Suprapubic skin (tissue), 4 donors: ENCODE measurements at places on chromosomes 4 and X.
A peak's percentile ranks its signal among the peaks of the same experiment; 100 is the strongest.

DNA sequence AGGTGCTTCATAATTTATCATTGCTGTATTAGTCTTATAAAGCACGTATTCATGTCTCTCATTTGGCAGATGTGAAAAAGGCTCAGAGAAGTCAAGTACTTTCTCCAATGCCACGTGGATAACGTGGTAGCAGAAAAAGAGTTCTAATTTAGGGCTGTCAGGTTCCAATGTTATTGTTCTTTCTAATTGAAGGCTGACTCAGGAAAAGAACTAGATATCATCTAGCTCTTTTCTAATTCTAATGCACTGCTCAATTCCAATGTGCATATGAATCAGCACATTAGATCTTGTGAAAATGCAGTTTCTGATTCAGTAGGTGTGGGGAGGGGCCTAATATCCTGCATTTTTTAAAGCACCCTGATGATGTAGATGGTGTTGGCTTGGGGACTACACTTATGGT lies 22.8 kb downstream of the AGA start:
- DNase-seq, result no peak

DNA sequence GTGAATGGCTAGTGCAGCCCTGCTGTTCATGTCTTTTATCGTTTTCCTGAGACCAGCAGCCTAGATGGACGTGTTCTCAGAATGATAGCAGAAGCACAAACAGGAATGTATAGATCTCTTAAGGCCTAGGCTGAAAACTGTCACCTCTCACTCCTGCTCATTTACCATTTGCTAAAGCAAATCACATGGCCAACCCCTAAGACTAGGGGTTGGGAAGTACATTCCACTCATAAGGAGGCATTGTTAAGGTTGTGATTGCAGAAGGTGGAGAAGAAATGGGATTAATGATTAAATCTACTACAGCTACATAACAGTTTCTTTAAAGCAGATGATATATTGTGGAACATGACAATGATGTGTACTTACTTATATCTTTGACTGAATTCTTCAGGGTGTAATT lies 536.8 kb upstream of the FTHL17 start:
- no peak for DNase-seq

GRCh38 chrX:16870862-16871815 lies 977 bp upstream of the RBBP7 start:
- peak; percentile 71 for DNase-seq

DNA sequence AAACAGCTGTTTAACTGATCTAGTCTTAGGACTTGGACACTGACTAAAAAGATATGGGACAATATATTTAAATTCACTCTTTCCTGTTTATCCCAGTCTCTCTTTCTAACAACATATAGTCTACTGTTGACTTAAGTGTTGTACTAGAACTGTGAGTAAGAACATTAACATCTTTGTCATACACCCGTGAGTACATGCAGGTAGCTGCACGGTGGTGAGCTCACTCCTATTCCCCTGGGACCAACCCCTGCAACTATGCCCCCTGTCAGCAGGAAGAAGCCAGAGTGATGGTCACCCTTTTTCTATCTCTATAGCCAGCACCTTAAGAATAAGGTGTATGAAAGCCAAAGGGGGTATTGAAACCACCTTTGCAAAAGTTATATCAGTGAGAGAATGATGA lies 17.6 kb downstream of the TBL1X start:
- no peak for DNase-seq

DNA sequence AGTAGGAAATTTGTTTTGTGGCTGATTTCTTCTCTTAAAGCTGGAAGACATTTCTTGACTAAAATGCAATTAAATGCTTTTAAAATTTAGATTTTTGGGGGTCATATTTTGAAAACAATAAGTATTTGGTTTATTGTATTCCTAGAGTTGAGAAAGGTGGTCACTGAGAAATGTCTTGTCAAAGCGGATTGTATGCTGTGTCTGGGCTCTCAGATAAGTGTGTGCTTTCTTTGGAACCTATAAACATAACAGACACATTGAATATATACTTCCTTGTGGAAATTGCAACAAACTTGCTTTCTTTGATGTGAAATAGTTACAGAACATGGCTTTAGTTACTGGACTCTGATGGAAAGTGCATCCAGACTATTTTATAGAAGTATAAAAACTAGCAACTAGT lies 75.4 kb downstream of the AFF1 start:
- DNase-seq, result no peak

DNA sequence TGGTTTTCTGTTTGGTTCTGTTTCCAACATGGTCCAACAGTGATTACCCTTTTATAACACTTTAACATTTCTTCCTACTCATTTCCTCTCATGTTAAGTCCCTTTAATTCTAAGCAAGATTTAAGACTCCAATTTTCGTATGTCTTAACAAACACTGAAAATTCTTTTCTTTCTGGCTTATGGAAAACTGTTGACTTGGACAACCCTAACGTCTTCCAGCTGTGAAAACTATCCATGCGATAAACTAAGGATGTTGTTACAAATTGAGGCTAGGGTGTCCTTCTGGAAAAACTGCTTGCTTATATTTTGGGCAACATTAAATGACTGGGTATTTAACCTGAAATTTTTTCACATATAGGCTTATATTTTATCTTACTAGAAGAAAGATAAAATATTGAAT lies 33.9 kb upstream of the RTL3 start:
- DNase-seq, result no peak

- no peak for DNase-seq
Observed at GRCh38 chr4:173766171-173766600, 236.2 kb upstream of the HAND2 start.

DNA sequence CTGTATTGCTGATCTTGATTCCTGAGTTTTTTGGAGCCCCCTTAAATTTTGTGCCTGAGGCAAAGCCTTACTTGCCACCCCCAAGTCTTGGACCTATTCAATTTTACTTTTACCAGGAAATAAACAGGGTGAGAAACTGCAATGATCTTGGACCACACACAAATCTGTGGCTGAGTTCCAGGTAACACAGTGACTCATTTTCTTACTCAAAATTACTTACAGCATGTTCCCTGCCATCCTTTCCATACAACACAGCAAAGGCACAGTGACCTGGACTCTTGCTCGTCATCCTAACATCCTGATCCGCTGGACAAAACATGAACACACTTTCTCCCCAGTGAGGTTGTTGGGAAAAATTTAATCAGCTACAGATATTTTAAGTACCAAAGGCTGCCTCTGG lies 60.7 kb upstream of the S100G start:
- DNase-seq, result no peak

- DNase-seq, result no peak
Observed at GRCh38 chr4:144556636-144557035, 89.3 kb upstream of the HHIP start.

- DNase-seq, result no peak
Observed at GRCh38 chr4:26030260-26030667, 116.2 kb downstream of the SMIM20 start.

DNA sequence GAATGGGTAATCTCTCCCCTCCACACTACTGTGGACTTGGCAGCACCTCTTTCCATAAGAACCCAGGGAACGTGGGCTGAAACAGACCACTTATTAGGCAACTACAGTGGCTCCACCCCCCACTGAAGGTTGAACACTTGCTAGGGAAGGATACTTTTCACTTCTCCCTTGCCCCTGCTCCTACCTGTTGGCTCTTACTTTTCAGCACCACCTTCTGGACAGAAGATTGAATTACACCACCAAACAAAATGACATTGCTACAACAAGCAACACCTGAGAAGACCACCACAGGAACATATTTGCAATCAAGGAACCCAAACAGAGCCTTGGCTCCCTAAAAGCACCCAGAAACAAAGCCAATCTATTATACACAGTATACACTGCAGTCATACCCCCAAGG lies 132.1 kb upstream of the CXCL13 start:
- DNase-seq, result no peak

DNA sequence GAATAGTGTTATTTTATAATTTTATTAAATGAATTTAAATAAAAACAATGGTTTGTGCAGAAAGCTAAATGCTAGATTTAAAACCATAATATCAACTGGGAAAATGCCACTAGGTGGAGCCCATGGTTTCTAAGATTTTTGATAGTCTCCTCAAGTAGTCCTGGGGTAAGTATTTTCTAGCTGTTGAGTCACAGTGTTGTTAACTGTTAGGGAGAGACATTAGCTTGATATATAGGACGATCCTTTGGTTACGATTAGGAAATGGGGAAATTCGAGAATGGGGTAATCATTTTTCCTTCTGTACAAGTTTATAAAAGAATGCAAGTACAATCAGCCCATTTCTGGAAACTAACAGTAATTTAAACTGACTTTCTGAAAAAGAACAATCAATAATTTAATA lies 378.4 kb downstream of the ANKRD50 start:
- DNase-seq, result no peak

- DNase-seq, result no peak
Observed at GRCh38 chrX:17170973-17171372, 204.0 kb upstream of the NHS start.
